ENCODE measurements at places on chromosomes 2 and 18.

GRCh38 chr18:60910534-60910933 lies 422.7 kb upstream of the CDH20 start:
- no peak for DNase-seq

- no peak for DNase-seq
Observed at GRCh38 chr2:65545837-65546805, 113.7 kb upstream of the SPRED2 start.

GRCh38 chr2:20723543-20723942 lies 56.6 kb downstream of the GDF7 start:
- peak; percentile 71 for DNase-seq

GRCh38 chr18:63470751-63471150 lies 6.0 kb upstream of the SERPINB5 start:
- peak; percentile 82 for DNase-seq

DNA sequence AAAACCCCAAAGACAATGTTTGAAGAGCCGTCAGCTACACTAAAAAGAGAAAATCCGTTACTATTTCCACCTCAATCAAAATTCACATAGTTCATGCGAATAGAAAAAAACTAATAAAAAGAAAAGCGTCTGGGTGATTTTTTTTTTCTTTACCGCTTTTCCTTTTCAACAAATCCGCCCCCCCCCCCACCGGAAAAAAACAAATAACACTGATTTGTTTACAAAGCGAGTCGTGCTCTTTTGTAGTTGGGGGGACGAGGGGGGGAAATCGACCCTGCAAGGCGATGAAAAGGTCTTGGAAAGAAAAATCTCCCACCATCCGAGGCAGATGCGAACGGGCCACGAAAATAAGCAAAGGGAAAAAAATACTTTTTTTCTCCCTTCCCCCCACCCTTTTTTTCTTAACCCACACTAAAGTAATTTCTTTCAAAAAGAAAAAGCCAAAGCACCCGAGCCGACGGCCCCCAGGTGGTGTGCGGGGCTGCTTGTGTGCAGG lies 638 bp downstream of the ZNF521 start:
- no peak for DNase-seq

- DNase-seq = no peak
Observed at GRCh38 chr2:173045181-173045580, 30.5 kb upstream of the MAP3K20 start.

- peak; percentile 62 for DNase-seq
Observed at GRCh38 chr2:113124181-113124961, 3.0 kb upstream of the IL1RN start.

DNA sequence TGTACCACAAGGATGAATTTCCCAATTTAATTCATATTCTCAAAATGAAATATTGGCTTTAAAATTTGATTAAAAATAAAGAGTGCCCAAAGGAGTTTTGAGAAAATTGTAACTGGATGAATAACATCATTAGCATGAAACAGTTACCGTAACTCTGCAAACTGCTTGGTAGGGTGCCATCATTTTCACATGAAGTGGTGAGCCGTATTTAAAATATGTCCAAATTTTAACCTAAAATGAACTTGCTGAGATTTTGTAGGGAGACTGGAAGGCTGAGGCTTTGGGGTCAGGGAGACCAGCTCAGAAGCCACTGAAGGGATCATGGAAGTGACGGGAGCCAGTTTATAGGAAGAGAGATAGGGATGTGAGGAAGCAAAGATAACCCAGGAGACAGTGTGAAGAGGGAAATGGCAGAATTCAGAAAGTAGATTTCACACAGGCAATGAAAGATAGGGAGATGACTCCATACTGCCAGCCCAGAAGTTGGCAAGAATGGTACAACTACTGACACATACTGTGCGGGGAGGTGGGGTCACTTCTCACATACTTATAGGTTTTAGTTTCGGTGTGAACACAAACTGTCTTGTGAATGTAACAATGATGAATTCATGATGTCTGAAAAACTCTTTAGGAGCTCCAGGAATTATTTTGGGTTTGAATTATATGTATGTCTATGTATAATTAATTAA lies 53.8 kb downstream of the EFEMP1 start:
- no peak for DNase-seq

DNA sequence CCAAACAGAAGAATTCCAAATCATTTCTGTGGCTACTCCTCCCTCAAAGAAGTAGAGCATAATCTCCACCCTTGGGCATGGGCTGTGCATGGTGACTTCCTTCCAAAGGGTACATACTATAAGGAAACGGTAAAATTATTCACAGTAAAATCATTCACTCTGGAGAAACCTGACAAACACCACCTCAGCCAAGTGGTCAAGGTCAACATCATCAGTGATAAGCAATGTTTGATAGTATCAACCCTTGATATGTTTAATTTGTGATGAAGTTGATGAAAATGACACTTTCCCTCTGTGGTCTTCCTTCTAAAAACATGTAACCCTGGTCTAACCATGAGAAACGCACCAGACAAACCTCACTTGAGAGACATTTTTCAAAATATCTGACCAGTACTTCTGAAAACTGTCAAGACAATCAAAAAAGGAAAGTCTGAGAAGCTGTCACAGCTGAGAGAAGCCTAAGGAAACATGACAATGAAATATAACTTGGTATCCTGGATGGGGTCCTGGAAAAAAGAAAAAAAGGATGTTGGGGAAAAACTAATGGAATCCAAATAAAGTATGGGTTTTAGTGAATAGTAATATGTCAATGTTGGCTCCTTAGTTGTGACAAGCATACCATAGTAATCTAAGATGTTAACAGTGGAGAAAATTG lies 9.4 kb upstream of the TXNDC2 start:
- no peak for DNase-seq

GRCh38 chr2:227626580-227627151 lies 9.4 kb downstream of the SCYGR4 start:
- no peak for DNase-seq

DNA sequence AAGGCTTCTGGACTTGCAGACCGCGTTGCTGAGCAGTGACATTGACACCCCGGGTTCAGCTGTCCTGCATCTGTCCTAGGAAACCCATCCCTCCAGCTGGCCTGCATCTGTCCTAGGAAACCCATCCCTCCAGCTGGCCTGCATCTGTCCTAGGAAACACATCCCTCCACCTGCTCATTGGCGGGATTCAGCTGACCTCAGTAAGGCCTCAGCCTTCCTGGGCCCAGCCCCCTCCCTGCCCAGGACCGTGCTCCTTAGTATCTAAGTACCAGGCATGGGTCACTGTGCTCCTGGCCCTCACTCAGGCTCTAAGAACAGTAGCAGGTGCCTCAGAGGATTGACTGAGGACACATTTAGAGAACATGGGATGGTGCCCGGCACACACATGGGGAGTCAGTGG lies 1.2 kb downstream of the MLPH start:
- DNase-seq = no peak

DNA sequence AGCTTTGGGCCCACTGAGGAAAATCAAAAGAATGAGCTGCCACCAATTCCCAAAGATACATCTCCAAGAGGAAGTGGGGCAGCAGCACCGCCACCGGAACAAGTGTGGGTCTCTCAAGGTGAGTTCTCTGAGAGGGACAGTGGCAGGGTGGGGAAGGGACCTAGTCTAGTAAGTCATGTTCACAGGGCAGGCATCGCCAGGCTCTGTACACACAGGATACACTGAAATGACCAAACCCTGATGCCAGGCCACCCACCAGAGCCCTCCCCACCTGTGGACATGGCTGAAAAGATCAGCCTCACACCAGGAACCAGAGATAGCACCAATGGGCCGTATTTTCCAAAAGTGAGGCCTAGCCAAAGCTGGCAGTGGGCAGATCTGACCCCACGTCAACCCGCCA lies 108.2 kb upstream of the SMAD2 start:
- DNase-seq = no peak

DNA sequence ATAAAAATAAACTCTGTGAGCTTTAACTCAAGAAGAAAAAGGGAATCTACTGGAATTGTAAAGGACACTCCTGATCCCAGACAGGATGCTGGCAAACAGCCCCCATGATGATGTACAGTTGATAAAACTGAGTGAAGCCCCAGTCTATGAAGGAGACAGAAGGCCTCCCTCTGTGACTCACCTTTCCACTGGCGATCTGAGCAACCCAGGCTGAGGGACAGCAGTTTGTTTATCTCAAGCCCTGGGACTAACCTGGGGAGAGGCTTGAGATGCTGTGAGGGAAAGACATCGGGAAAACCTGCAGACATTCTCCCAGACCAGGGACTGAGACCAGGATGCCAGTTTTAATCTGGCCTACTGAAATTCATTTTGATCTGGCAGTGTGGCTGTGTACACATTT lies 104.5 kb upstream of the CDH2 start:
- DNase-seq = no peak

DNA sequence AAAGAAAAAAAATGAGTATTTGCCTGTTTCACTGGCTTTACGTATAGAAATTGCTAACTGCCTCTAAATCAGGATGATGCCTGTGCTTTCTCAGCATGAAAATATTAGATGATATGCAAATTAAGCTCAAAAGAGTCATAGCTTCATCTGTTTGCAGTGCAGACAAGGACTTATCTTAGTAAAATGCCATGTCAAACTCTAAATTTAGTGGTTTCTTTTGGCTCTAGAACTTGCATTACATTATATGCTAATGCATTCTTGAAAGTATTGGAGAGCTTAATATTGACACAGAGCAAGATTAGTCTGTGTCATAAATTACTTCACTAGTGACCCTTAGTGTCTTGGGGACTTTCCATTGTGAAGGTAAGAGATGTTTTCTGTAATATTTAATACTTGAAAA lies 1109.1 kb upstream of the NRXN1 start:
- no peak for DNase-seq

GRCh38 chr2:190860985-190861680 lies 19.5 kb upstream of the GLS start:
- peak; percentile 69 for DNase-seq

DNA sequence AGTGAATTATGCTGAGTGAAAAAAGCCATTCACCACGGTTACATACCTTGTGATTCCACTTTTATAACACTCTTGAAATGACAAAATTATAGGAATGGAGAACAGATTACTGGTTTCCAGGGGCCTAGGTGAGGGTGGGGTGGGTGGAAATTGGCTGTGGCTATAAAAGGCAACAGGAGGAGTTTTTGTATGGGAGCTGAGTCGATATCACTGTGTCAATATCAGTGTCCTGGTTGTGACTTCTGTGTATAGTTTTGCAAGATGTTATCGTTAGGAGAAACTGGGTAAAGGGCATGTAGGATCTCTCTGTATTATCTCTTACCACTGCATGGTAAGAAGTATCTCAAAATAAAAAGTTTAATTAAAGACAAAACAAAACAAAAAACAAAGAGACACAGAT lies 84.3 kb downstream of the EDAR start:
- no peak for DNase-seq

- no peak for DNase-seq
Observed at GRCh38 chr2:220458051-220458450, 830.6 kb downstream of the SLC4A3 start.

DNA sequence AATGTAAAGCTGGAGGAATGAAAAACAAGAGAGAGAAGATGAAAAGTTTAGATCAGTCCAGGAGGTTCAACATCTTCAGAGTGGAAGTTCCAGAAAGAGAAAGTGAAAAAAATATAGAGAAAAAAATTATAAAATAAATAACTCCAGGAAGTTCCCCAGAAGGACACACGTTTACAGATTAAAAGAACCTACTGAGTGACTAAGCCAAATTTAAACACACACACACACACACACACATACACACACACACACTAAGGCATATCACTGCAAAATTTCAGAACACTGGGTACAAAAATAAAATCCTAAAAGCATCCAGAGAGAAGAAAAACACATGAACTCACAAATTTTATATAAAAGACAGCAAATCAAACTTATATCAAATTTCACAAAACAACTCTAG lies 85.9 kb upstream of the PMAIP1 start:
- no peak for DNase-seq

- no peak for DNase-seq
Observed at GRCh38 chr2:149342509-149342908, 12.1 kb downstream of the LYPD6 start.

- DNase-seq = peak; percentile 30
Observed at GRCh38 chr18:63253428-63254372, 65.9 kb downstream of the BCL2 start.

GRCh38 chr2:241061275-241061674 lies 40.8 kb downstream of the MTERF4 start:
- peak; percentile 93 for DNase-seq

DNA sequence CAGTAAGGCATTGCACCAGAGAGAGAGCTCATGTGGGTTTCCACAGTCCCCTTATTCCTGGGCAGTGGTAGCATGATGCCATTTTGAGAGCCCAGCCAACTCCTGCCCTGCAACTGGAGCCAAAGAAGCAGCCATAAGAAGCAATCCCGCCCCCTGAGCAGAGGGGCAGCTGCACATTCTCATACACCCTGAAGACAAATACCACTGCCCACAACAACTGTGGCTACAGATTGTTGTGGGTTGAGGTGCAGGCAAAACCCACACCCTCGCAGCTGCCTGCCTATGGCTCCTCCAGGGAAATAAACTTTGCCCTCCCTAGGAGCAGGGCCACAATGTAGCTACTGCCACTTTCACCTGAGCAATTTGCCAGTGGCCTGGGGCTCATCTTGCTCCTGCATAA lies 219.4 kb upstream of the NRXN1 start:
- DNase-seq = no peak

GRCh38 chr18:45775241-45775676 lies 50.2 kb upstream of the SIGLEC15 start:
- DNase-seq = peak; percentile 27

DNA sequence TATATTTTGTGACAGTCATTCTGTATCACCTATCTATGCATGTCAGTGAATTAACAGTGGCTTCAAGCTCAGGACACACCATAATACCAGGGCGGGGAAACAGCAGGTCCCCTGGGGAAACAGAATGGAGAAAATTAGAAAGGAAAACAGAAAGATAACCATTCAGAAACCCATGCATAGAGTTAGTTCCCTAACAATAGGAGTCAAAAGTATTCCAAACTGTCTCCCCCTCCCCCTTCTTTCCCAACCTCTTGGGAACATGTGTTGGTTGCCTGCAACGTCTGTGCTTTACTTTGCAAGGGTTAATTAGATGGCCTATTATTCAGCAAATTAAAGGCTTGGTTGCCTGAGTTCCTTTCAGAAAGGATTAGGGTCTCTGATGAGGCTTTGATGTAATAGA lies 176.4 kb downstream of the MYO3B start:
- no peak for DNase-seq

GRCh38 chr2:88880441-88880953 lies 189.0 kb downstream of the RPIA start:
- peak; percentile 26 for DNase-seq

- DNase-seq = no peak
Observed at GRCh38 chr2:228614741-228615140, 433.3 kb upstream of the SPHKAP start.

- no peak for DNase-seq
Observed at GRCh38 chr2:127347734-127348392, 39.9 kb downstream of the MAP3K2 start.
